Activated naive CD4-positive, alpha-beta T cell treated with anti-CD3 and anti-CD28 coated beads, Interleukin-2, amount 10 ng/mL, durations not matched to agents 7 days and 5 days (primary cell): ENCODE measurements at places on chromosomes 2 and 18.

DNA sequence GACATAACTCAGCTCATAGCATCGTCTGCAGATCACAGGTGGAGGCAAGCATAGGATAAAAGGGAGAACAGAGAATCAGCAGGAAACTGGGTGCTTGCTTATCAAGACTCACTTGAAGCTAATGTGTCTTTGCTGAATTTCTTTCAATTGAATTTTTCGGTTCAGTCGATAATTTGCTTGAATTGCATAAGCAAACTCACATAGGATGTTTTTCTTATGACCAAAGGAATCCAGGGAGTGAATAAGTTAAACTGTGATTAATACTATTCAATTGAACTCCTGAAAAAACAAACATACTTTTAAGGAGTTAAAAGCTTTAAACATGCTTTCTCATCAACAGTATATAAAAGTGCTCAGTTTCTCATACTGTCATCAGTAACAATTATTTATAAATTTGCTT lies 707.1 kb upstream of the ACVR2A start:
- no peaks in the 10 kb centered on the region for H3K27me3 ChIP-seq
- H3K4me1 ChIP-seq: no peaks in the 10 kb centered on the region
- DNase-seq: no peak
- H3K4me3 ChIP-seq: no peak overlapping the region
- no peaks in the 10 kb centered on the region for H3K36me3 ChIP-seq

- H3K4me1 ChIP-seq: peaks cover 49% of the 10 kb centered on the region
- H3K4me3 ChIP-seq: no peak overlapping the region
- H3K27me3 ChIP-seq: peaks cover 25% of the 10 kb centered on the region
- no peak overlapping the region for H3K27ac ChIP-seq
- peak; percentile 26 for DNase-seq
Measured at GRCh38 chr18:49959176-49959575, 145.8 kb upstream of the ACAA2 start.

GRCh38 chr2:192070099-192070498 lies 124.6 kb downstream of the TMEFF2 start:
- H3K4me1 ChIP-seq: peaks cover 15% of the 10 kb centered on the region
- H3K27me3 ChIP-seq: no peaks in the 10 kb centered on the region
- H3K27ac ChIP-seq: no peak overlapping the region
- no peak for DNase-seq
- H3K4me3 ChIP-seq: no peak overlapping the region
- H3K36me3 ChIP-seq: no peaks in the 10 kb centered on the region

GRCh38 chr2:66696886-66697285 lies 262.0 kb downstream of the MEIS1 start:
- no peaks in the 10 kb centered on the region for H3K36me3 ChIP-seq
- DNase-seq: no peak
- H3K4me1 ChIP-seq: no peaks in the 10 kb centered on the region
- no peaks in the 10 kb centered on the region for H3K27me3 ChIP-seq
- H3K27ac ChIP-seq: no peak overlapping the region
- no peak overlapping the region for H3K4me3 ChIP-seq

GRCh38 chr2:172736424-172737174 lies 954 bp downstream of the RAPGEF4 start:
- DNase-seq: no peak
- peaks cover 54% of the 10 kb centered on the region for H3K27me3 ChIP-seq
- H3K36me3 ChIP-seq: peaks cover 1% of the 10 kb centered on the region
- no peak overlapping the region for H3K27ac ChIP-seq
- peaks cover 9% of the 10 kb centered on the region for H3K4me1 ChIP-seq

DNA sequence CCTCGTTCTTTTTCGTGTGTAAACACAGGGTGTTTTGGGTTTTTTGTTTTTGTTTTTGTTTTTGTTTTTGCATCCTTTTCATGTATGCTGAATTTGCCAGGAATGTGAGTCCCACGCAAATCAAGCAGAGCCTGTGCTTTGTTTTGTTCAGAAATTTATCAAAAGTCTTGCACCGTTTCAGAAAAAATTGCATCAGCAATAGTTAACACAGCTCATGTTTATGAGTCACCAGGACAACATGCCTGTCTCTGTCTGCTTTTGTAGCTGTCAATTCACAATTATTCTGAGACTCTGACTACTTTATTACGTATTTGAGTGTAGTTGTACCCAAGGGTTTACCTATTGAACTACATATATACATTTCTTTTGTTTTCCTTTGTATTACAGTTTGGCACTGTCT lies 38.3 kb downstream of the MRPL44 start:
- no peaks in the 10 kb centered on the region for H3K4me1 ChIP-seq
- H3K36me3 ChIP-seq: no peaks in the 10 kb centered on the region
- H3K4me3 ChIP-seq: no peak overlapping the region
- H3K27me3 ChIP-seq: no peaks in the 10 kb centered on the region
- no peak for DNase-seq

- H3K4me1 ChIP-seq: no peaks in the 10 kb centered on the region
- H3K27ac ChIP-seq: no peak overlapping the region
- peaks cover 7% of the 10 kb centered on the region for H3K27me3 ChIP-seq
- no peak for DNase-seq
- H3K36me3 ChIP-seq: no peaks in the 10 kb centered on the region
Measured at GRCh38 chr2:126801473-126801872, 97.2 kb upstream of the TEX51 start.

GRCh38 chr18:48850822-48851598 lies 99.8 kb downstream of the SMAD7 start:
- H3K27me3 ChIP-seq: peaks cover 21% of the 10 kb centered on the region
- peak overlapping the region; percentile 58 for H3K27ac ChIP-seq
- H3K4me1 ChIP-seq: peaks cover 47% of the 10 kb centered on the region
- DNase-seq: no peak
- peaks cover 4% of the 10 kb centered on the region for H3K36me3 ChIP-seq
- no peak overlapping the region for H3K4me3 ChIP-seq

DNA sequence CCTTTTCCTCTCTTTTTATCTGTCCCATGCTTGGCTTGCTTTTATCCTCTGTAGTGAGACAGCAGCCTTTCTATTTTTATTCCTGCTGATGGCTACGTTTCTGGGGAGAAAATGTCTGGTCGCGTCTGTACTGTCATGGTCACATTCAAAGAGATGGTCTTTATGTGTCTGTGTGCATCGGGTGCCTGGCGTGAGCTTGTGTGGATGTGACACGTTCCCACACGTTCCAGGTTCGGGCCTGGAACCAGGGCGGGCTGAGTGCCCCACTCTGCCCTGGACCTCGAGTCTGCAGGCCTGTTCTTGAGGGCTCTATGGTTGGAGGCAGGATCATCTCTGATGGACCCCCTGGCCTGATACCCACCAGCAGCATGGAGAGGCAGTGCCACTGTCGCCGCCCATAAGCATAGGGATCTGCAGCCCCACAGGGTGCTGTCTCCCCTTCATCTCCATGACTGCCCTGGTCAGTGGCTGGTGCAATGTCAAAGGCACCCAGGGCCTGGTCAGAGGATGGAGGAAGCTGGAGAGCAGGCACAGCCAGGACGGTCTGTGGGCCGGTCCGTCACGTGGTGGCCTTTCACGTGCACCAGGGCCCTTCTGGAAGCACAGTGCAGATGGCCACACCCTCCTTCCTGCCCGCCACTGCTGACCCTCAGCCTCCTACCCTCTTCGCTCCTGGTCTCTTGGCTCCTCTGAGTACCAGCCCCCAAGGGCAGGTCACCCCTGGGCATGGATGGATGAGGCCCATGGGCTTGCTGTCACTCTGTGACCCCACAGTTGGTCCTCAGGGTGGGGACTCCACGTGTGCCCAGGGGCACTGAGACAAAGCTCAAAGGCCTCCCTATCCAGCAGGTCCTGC lies 149.2 kb upstream of the TWIST2 start:
- DNase-seq: no peak
- H3K27me3 ChIP-seq: peaks cover 5% of the 10 kb centered on the region
- no peak overlapping the region for H3K27ac ChIP-seq
- no peaks in the 10 kb centered on the region for H3K36me3 ChIP-seq
- H3K4me1 ChIP-seq: no peaks in the 10 kb centered on the region
- no peak overlapping the region for H3K4me3 ChIP-seq

DNA sequence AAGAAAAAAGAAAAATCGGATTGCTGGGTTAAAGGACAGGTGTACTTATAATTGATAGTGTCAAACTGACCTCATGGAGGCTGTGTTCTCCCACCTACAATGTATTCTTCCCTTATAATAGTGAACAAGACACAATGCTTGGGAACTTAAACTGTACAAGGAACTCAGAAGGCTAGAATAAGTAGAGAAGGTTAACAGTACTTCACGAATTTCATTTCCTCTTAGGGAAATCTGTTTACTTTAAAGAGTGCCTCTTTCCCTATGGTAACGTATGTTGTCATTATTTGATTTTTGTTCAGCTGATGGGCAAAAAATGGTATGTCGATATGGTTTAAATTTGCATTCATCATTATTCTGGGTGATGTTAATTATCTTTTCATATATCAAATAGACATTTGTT lies 9.2 kb upstream of the HK2 start:
- H3K36me3 ChIP-seq: no peaks in the 10 kb centered on the region
- no peak overlapping the region for H3K4me3 ChIP-seq
- H3K4me1 ChIP-seq: peaks cover 2% of the 10 kb centered on the region
- H3K27ac ChIP-seq: no peak overlapping the region
- H3K27me3 ChIP-seq: peaks cover 30% of the 10 kb centered on the region

DNA sequence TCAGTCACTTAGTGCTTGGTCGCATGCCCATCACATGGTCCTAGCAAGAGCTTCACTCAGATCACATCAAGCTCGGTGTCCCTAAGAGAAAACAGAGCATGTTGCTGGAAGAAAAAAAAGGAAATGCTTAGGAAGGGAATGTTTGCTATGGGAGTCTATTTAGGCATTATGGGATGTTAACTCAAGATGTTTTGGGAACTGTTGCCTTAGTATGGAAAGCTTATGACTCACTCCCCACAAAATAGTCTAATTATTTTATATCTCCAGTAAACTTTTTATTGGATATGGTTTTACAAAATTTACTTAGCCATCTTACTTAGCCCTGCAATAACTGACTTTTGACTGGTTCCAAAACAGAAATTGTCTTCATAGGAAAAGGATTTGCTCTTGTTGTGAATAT lies 439.5 kb upstream of the ZEB2 start:
- H3K36me3 ChIP-seq: no peaks in the 10 kb centered on the region
- no peaks in the 10 kb centered on the region for H3K27me3 ChIP-seq

- no peaks in the 10 kb centered on the region for H3K27me3 ChIP-seq
- H3K27ac ChIP-seq: no peak overlapping the region
- H3K36me3 ChIP-seq: no peaks in the 10 kb centered on the region
- no peak for DNase-seq
- H3K4me1 ChIP-seq: peaks cover 71% of the 10 kb centered on the region
Measured at GRCh38 chr18:58544616-58545337, 84.1 kb downstream of the ALPK2 start.

DNA sequence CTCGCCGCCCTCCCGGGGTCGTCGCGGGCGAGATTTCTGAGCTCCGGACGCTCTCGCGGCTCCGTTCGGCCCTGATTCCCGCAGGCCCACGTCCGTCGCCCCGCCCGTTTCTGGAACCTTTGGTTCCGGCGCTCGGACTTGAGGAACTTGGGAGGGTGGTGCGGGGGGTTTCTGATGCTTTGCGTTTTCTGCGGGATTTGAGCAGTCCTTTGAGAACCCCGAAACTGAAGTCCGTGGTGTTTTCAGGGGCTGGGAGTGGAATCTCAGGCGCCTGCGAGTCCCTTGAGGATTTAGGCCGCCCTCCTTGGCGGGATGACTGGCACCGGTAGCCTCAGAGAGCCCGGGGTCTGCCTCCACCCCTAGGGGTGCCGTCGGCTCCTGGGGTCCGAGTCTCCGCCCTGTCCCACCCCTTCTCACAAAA lies 336 bp downstream of the THNSL2 start:
- DNase-seq: no peak
- no peak overlapping the region for H3K27ac ChIP-seq
- peaks cover 7% of the 10 kb centered on the region for H3K4me1 ChIP-seq
- H3K4me3 ChIP-seq: peak overlapping the region; percentile 57
